ENCODE measurements at places on chromosomes 7 and 10.

DNA sequence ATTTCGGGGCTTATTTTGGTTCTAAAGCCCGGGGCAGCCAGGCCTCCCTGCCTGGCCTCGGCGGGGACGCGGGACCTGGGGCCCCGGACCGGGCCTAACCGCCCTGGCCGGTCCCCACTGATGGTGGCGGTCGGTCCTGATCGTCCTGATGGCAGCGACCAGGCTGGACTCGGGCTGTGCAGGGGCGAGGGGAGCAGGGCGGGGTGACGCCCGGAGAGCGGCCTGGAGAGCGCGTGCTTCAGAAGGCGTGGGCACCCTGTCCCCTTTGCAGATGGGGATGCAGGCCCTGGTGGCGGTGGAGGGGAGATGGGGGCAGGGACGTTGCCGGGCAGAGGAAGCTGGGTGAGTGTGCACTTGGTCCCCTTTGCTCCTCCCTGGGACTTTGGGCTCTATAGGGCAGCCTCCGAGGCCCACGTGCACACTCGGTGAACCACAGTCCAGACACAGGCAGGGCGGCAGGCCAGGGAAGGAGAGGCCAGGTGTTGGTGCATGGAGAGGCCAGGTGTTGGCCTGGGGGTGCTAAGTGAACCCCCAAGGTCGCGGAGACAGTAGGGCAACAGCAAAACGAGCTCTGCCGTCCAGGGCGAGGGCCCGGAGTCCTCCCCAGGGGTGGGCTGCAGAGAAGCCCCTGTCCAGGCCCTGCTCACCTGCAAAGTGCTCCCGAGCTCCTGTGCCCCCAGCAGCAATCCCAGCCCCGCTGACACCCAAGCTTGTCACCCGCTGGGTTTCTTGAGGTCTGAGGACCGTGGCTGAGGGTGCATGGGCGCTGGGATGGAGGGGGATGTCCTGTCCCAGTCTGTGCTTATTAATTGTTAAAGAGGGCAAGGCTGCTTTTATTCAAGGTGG is 42.4 kb upstream of the FAM20C start:
- DNase-seq, result no peak

DNA sequence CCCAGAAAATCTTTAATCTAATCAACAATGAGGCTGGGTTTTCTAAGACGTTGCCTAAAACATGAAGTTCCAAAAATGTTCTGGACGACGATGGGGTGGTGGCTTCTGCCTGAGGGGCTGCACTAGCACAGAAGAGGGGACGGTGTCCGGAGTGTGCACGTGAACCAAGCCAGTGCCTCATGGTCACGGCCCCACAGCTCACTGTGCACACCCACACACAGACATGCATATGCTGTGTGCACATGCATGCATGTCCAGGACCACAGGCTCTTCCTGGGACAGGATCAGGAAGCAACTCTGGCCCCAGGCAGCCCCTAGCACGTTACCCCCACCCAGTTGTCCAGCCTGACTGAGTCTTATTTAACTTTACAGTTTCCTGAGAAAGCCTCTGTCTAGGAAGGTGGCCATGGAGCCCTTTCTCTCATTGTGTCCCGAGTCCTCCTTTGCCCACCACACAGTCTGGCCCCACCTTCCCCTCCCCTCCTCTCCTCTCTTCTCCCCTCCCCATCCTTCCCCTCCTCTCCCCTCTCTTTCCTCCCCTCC is 100.8 kb downstream of the DNAJB6 start:
- no peak for DNase-seq

GRCh38 chr7:88692493-88692892 is 67.0 kb upstream of the ZNF804B start:
- no peak for DNase-seq

DNA sequence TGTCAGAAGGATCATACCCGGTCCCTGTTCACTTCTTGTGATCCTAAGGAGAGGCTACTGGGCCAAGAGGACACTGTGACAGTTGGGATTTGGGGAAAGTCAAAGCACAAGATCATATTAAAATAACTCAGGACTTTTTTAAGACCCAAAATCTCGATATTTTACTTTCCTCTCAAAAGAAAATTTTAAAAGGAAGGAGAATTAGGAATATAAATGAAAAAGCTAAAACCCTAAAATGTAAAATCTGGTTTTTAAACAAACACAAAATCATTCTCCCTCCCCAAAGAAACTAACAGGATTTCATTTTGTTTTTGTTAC is 36.4 kb downstream of the ALOX5 start:
- no peak for DNase-seq

GRCh38 chr7:157471259-157472125 is 134.7 kb downstream of the DNAJB6 start:
- no peak for DNase-seq

DNA sequence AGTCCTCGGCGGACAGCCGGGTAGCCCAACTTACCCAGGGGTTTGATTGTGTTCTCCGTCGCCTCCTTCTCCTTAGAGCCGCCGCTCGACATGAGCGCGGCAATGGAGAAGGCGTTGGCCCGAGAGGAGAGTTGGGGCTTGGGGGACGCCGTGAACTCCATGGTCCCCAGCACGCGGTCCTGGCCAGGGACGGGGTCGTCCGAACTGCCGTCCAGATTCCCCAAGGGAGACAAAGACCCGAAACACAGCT is 515 bp downstream of the TBX20 start:
- DNase-seq, result no peak

GRCh38 chr10:85767891-85768290 is 598.7 kb downstream of the GRID1 start:
- DNase-seq, result no peak

GRCh38 chr10:92829042-92829785 is 19.1 kb upstream of the EXOC6 start:
- no peak for DNase-seq

DNA sequence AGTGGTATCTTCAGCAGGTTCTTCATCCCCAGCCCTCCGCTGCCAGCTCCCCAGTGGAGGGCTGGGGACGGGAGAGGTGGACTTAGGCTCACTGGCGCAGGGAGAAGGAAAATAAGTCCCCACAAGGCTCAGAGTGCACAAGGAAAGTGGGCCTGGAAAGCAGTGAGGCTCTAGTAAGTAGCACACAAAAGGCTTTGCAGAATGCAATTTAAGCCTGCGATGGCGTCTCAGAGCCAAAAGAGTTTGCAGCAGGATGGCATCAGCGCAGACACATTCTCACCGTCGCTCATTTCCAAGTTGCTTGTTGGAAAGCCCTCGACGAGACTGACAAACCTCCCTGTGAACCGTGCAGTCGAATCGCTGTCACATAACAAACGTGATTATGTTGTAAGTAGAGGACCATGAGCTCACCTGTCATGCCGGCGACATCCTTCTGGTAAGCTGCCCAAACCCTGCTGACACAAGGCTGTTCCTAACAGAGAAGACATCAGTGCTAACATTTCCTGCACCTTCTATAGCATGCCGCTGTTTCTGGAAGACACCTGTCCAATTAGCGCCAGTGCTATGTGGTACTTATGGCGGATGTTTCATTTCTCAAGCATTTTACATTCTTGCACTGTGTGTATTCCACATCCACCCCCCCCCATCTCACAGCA is 98.3 kb upstream of the NPVF start:
- no peak for DNase-seq

DNA sequence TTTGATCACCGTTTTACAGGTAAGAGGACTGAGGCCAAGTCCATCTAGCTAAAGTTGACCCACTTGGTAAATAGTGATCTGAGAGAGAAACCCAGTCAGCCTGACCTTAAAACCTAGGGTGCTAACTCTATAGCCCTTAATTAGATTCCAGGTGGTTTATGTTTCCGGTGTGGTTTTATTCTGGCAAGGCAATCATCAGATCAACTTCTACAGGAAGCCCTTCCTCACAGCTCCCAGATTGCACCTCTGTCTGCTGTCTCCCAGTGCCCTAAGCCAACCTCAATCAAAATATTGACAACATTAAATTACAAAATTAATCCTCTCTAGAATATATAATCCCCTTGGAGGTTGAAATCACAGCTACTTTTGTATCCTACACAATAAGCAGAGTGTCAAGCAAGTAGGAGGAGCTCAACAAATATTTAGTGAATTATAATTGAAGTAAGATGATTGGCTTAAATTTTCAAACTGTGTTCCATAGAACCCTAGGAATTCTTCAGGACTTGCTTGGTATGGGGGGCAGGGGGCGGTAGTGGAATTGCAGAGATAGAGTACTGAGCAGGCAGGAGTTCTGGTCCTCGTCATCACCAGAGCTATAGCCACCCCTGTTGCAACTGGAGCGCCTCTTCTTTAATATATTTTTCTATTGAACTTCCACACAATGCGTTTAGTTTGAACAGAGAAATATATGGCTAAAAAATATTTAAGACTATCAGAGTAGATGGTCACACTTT is 692.8 kb upstream of the LRRN3 start:
- DNase-seq, result no peak

DNA sequence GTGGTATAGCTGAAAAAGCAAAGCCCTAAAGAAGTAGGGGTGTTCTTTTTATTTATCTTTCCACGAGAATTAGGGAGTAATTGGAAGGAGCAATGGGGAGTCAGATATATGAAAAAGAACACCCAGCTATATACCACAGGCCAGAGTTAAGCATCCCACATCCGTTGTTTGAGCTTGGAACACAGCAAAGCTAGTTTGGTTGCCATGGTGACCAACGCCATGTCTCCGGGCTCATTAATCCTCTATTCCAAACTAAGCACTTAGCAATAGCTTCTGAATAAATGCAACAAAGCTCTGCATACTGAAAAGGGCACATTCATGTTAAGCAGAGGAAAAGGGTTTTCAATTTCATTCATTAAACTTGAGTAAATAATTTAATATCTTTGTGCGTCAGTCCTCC is 23.5 kb downstream of the ASB4 start:
- DNase-seq, result no peak

DNA sequence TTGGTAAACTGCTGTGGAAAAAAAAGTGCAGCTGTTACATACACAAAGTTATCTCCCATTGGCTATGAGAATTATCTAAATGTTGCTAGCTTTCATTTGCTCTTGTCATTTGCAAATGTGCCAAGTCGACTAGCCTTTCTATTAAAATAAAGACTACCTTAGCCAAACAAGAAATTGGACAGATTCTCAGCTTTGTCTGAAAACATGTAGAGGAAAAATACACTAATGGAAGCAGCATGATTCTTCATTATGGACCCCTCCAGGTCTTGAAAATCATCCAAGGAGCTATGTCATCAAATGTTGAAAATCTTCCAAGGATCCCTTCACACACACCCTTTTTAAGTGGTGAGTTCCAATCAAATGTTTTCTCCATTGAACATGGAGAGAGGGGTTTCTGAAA is 237.7 kb downstream of the ETV1 start:
- DNase-seq, result no peak

GRCh38 chr10:13945390-13946208 is 358.8 kb downstream of the PRPF18 start:
- no peak for DNase-seq

- no peak for DNase-seq
Measured at GRCh38 chr7:71652510-71652909, 520.6 kb downstream of the GALNT17 start.

DNA sequence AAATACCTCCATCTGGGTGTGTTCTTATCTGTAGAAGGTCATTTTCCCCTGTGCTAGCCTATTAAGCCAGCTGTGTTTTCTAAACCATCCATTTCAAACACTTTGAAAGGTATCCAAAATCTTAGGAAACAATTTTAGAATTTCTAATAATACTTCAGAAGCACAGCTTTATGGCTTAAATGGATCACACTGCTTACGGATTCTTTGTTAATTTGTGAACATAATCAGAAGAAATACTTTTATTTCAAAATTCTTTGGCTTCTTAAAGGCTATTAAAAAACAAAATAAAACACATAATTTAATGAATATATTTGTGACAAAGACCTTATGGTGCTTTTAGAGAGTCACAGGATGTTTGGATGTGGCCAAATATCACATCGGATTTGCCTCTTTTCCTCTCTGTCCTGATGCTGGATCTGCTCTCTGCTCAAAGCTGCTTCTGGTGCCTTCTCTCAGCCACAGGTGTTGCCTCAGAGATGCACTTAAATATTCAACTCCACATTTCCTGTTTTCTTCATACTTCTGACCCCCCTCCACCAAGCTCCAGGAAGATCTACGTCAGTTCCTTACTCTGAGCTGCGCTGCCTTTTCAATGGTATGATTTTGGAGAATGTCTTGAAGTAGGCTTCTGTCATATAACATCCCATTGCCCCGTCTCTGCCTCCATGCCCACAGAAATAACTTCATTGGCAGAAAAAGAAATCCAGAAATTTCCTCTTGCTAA is 230.6 kb downstream of the MLLT10 start:
- no peak for DNase-seq

DNA sequence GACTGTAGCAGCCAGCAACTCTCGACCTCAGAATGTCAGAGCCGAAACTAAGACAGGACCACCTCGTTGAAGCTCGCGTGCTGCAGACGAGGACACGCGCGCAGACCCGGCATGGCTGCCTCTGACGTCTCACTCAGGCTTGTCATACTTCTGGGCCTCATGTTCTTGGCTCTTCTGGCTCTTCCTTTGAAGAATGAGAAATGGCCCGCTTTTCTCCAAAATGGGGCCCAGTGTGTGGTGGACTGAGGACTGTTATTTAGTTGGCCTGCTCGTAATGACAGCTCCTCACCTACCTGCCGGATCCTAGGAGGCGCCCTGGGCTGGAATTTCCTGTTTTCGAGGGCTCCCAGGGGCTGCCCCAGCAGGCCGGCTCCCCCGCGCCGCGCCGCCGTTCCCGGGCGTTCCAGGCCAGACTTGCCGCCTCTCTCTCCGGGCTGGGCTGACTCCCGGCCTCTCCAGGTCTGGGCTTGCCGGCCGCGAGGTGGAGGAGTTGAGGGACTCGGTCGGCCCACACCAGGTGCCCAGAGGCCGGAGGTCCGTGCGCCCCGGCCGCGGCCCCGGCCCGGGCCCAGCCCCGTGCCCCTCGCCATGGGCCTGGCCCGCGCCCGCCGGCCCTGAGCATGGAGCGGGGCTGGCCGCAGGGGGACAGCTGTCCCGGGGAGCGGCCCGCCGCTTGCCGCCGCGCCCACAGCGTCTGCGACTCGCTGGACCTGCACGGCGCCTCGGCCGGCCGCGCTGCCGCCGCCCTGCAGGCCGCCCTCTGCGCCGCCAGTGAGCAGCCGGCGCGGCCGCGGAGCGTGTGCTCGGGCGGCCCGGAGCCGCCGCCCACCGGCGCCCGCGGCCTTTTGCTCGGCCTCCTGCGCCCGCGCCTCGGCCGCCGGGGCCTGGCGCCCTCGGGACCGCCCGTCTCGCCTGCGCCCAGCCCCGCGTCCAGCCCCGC is 28.1 kb downstream of the AGAP3 start:
- DNase-seq, result no peak

GRCh38 chr10:18689498-18689897 is 30.3 kb downstream of the ARL5B start:
- DNase-seq, result no peak

DNA sequence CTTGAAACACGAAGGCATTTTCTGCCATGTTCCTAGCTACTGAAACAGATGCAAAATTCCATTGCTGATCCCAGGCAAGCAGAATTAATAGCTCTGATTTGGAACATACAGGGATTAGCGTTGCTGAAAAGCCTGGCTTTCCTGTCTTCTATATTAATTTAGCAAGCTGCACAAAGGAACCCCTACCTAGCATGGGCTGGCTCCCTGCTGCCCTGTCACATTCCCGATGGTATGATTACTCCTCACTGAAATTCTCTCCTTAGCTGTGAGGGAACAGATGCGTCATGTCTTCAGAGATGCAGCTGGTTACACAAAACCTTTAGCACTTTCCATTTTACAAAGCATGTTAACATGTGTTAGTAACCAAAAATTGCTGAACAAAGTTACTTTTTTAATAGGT is 878.9 kb downstream of the TYW1 start:
- no peak for DNase-seq

- DNase-seq, result no peak
Measured at GRCh38 chr7:1114088-1114487, 26.2 kb downstream of the GPER1 start.

- DNase-seq, result no peak
Measured at GRCh38 chr7:35720032-35720431, 25.1 kb upstream of the HERPUD2 start.

Data from stimulated activated CD8-positive, alpha-beta memory T cell treated with anti-CD3 and anti-CD28 coated beads, Interleukin-7, amount 100 ng/mL, for 1 hour (primary cell).